ENCODE measurements at places on chromosomes 16 and 17. TPM values are rescaled to one million over a fixed set of nuclear protein-coding genes. Genes with fewer than 3 reads are reported as not detected.

The CFAP97D1 gene
- 0.09 TPM for total RNA-seq

The SLC13A2 gene
- total RNA-seq, result not detected

The CTRB1 gene
- not detected for total RNA-seq

The CTRL gene
- total RNA-seq, result 2.0 TPM

The HS3ST3A1 gene
- 9.0 TPM for total RNA-seq

The GNAO1 gene
- 0.17 TPM for total RNA-seq

The RAD51C gene
- 51.0 TPM for total RNA-seq

The ITPRIPL2 gene
- total RNA-seq, result 25.7 TPM

The UBTF gene
- 49.8 TPM for total RNA-seq

The DBNDD1 gene
- total RNA-seq, result 5.0 TPM

The CNTNAP4 gene
- 0.12 TPM for total RNA-seq

The P2RX5 gene
- 28.9 TPM for total RNA-seq

The SLC12A3 gene
- not detected for total RNA-seq

The PLEKHG4 gene
- total RNA-seq, result 7.1 TPM

The APPBP2 gene
- 21.5 TPM for total RNA-seq

The MGAT5B gene
- total RNA-seq, result 0.72 TPM

The PIK3R5 gene
- 0.35 TPM for total RNA-seq

The ZNF597 gene
- total RNA-seq, result 4.4 TPM

The GUCY2D gene
- not detected for total RNA-seq

The ITGB3 gene
- not detected for total RNA-seq

The GDPD3 gene
- 0.89 TPM for total RNA-seq

The FBXW10 gene
- total RNA-seq, result 0.20 TPM

The CTRB2 gene
- total RNA-seq, result not detected

The NAGS gene
- 0.25 TPM for total RNA-seq

The GP1BA gene
- total RNA-seq, result not detected
